Hepatic stellate cell (primary cell): ENCODE measurements at places on chromosomes 2 and 18.

GRCh38 chr18:420661-421246 is 79.7 kb downstream of the COLEC12 start:
- no peak for DNase-seq

DNA sequence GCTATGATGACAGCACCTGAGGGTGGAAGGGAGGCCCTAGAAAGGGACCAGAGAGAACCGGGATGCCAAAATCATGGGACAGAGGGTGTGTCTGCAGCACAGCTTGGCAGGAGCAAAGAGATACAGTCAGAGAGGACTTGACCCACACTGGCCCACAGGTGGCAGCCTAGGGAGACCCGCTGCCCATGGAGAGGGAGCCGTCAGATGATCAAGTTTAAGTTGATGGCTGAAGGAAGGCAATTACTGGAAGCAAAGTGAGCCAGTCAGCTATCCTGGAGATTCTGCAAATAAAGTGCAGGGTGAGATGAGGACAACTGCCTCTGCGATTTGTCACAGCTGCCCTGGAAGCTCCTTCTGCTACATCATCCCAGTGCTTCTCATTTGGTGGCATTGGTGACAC is 74.0 kb downstream of the CMPK2 start:
- DNase-seq: no peak

GRCh38 chr2:207227062-207227748 is 61.5 kb upstream of the KLF7 start:
- no peak for DNase-seq

DNA sequence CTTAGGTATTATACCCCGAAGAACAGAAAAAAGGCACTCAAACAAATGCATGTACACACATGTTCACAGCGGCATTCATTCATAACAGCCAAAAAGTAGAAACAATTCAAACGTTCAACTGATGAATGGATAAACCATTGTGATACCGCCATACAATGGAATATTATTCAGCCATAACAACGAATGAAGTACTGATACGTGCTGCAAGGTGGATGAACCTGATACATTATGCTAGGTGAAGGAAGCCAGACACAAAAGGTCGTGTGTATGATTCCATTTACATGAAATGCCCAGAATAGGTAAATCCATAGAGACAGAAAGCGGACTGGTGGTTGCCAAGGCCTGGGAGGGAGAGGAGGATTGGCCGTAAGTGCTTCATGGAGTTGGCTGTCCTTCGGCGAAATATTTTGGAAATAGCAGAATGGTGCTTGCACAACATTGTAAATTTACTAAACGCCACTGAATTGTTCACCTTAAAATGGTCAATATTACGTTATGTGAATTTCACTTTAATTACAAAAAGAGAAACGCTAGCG is 750 bp upstream of the RMP24 start:
- no peak for DNase-seq

- no peak for DNase-seq
Observed at GRCh38 chr2:200040831-200041230, 85.4 kb downstream of the MAIP1 start.
